ENCODE measurements at places on chromosomes 16 and 17.

- DNase-seq: no peak
Observed at GRCh38 chr16:84825896-84826557, 6.2 kb downstream of the CRISPLD2 start.

GRCh38 chr16:9039210-9039609 lies 52.2 kb upstream of the HAPSTR1 start:
- no peak for DNase-seq

GRCh38 chr16:1117176-1117900 lies 21.3 kb upstream of the C1QTNF8 start:
- DNase-seq: no peak

DNA sequence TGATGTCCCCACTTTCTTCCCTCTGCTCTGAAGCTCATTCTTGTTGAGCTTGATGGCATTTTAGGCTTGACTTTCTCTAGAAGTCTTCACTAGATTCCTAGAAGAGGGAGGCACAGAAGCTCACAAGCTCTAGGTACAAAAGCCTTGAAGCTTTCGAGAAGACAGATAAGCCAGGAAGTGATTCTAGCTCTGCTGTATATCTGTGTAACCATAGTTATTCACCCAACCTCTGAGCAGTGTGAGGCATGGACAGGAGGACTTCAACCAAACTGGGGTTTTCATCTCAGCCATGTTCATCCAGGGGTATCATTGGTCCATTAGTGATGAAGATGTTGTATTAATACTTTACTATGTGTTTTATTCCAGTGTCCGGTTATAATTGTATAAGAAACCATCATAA lies 299.7 kb downstream of the CDH13 start:
- DNase-seq: no peak

GRCh38 chr16:49504626-49505025 lies 131.0 kb downstream of the C16orf78 start:
- no peak for DNase-seq

GRCh38 chr16:30541502-30542329 lies 7.1 kb upstream of the ZNF747 start:
- no peak for DNase-seq

DNA sequence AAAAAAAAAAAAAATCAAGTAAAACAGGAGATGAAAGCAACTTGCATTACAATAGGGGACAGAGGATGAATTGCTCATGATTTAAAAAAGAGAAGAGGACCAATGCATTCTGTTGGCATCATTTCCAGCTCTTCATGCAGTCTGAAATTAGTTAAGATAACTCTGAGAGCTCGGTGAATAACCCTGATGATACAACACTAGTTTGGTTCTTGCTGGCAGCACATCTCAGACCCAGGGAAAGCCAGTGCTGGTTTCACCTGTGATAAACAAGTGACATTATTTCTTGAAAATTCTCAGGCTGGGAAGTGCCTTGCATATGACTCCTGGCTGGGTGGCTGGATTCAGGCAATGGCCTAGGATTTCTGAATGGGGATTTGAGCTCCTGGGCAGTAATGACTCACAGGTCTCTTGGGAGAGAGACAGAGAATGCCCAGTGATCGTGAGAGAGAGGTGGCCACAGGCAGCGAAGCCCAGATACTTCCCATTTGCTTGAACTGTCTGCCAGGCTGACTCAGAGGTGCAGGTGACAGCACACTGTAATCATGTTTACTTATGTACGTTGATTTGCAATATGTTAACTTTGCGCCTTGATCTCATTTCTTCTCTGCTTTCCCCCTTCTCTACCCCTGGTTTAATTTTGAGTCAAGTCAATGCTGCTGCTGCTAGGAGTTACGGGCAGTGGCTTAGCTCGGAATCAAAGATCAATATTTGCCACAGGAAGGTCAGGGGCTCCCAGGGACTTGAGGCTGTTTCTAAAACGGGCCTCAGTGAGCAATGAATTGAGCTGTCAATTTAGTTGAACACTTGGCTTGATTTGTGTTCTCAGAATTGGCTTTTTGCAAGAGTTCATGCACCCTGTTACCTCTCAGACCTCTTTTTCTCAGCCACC lies 27.1 kb downstream of the ARSG start:
- no peak for DNase-seq

DNA sequence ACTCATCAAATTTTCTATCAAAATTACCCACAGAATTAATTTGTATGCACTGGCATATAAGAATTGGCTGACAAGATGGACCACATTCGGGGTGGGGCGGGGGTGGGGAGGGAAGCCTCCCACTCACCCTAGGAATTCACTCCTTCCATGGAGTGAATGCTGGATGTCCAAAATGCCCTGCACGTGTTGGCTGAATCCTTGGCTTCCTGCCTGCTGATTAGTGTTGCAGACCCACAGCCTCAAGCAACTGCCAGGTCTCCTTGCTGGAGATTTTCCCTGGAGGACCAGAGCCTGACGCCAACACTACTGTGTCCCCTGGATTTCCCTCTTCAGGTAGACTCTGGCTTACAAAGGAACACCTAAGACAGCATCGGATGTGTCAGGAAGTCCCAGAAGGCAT lies 575.7 kb upstream of the CDH11 start:
- no peak for DNase-seq

DNA sequence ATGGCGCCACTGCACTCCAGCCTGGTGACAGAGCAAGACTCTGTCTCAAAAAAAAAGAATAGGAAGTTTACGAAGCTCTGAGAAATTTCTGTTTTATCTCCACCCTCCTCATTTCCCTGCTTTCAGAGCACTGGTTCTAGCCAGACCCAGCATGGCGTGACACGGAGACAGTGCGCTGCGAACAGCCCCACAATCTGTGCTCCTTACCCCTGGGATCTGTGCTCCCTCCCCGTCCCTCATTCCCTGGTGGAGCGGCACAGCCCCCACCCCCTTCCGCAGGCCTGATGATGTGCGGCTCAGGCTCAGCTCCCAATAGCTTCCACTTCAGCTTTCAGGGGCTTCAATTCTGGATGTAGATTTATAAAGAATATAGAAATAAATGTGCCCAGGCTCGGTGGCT lies 56.1 kb upstream of the ENDOV start:
- no peak for DNase-seq

Measured in GM06990 (cell line).